OCI-M1 (cell line): ENCODE measurements at places on chromosomes 6 and 20.

- no peak for DNase-seq
These were observed 191.3 kb downstream of the EPM2A start for GRCh38 chr6:145544041-145544440.

GRCh38 chr20:51924509-51924908, 122.2 kb upstream of the SALL4 start:
- DNase-seq = no peak

DNA sequence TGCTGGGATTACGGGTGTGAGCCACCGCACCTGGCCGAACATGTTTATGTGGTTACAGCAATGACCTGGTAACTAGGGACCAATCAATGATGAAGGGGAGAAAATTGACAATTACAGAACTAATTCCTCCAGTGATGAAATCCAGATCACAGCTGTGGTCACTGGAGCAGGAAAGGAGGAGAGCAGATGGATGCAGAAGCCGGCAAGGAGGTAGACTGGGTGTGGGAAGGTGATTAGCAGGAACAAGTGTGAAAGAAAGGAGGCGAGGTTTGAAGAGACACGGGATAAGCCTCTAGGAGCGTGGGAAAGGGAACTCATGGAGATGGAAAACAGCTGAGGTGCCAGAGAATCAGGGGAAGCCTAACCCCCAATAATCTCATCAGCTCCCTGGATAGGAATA, 17.2 kb upstream of the SPAG4 start:
- no peak for DNase-seq

DNA sequence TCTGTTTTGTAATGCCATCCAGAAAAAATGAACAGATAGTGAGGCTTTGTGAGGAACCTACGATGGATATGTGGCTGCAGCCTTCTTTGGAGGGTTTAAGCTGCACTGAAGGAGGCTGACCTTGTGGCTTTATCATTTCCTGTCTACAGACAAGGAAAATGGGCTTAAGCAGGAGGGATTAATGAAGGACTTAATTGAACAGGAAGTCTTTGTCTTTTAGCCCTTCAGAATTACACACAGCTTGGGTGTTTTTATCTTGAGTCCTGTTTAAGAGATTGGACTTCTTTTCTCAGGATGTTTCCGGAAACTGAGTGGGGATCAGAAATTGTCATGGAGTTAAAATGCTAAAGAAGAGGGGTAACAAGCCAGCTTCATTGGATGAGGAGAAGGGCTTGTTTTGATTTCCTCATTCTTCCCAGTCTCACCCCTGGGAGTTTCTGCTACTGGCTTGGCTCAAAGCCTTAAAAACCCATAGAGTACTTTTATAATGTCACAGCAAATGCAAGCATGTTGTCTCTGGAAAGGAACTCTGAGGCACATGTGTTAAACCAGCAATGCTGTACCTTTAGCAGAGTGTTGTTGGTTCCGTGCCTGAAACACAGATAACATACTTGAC, 193.6 kb downstream of the JARID2 start:
- no peak for DNase-seq

GRCh38 chr20:5933802-5934436, 16.4 kb downstream of the TRMT6 start:
- DNase-seq = peak; percentile 68

DNA sequence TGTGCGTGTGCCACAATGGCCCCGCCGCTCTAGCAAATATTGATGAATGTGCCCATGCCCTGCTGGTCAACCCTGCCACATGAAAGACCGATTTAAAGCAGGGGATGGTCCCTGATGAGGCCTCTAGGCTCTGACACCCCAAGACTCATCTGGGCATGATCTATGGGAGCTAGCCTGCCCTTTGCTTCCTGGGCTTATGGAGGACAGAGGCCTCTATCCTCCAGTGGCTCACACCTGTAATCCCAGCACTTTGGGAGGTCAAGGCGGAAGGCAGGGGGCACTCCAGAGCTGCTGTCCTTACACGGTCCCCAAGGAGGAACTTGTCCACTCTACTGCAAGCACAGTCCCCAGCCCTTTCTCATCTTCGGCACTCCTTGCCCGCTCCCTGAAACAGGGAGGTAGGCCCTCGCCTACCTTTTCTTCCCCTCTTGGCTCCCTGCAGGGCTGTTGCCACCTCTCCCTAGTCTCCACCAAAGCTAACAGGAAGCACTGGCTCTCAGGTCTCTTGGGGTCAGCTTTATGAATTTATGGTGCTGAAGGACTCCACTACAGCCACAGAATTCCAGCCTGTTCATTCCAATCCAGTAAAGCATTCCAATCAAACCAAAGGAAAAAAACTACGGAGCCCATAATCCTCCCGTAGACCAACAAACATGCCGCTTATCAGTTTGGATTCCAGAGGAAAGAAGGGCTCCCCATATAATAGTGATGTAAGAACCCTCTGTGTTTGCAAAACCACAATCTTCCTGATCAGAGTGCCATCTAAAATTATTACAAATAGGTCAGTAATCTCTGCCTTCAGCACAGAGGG, 48.7 kb upstream of the FOXQ1 start:
- DNase-seq = no peak

DNA sequence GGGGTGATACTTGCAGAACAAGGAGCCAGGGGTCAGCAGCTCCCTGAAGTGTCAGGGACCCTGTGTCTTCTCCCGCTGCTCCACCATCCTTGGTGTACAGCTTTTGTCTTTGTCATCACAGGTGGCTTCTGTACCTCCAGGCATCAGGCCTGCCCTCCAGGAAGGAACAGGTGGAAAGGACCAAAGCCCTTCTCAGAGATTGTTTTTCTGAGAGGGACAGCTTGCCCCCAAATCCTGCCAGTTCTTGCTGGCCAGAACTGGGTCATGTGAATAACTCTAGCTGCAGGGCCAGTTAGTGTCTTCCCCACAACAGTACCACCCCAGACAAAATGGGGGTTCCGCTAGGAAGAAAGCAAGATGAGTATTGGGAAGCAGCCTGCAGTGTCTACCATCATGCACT, 31.4 kb downstream of the SNPH start:
- no peak for DNase-seq

DNA sequence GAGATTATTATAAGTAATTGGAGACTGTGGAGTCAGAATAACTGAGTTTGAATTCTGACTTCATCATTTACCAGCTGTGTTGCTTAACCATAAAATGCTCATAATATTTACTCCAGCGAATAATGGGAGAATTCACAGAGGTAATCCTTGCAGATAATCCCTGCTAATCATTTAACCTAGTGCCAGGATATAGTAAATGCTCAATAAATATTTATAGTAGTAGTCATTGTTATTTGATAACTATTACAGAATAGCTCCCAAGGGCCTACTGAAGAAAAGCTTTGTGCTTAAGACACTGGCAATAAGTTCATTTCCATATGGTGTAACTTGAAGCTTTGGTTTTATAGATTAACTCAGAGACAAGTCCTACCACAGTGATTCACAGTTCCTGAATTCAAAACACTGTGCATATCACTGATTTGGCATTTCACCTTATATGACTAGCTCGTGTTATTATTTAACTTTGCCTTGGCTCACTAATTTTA, 208.8 kb upstream of the PLCB4 start:
- no peak for DNase-seq

DNA sequence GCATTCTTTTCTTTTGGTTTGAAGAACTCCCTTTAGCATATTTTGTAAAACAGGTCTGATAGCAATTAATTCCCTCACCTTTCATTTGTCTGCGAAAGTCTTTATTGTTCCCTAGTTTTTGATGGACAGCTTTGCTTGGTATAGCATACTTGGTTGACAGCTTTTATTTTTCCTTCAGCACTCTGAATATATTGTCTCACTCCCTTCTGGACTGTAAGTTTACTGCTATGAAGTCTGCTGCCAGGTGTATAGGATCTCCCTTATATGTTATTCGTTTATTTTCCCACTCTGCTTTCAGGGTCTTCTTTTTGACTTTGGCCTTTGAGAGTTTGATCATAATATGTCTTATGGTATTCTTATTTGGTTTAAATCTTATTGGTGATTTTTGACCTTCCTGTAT, 47.7 kb upstream of the SNAP91 start:
- no peak for DNase-seq

DNA sequence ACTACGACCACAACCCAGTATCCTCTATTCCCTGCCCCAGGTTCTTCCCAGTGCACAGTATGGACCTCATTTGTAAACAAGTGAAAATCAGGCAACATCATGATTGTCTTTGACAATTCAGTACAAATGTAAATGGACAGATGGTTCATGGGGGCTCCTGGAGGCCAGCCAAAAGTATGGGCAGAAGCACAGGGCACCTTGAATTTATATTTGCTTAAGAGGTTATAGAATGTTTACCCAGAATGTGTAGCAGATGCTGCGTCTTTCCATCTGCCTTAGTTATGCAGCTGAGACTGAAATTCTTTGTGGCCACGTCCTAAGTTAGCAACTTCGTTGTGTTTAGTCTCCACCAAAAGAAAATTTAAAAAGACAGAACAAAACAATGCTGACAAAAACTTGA, 559.6 kb upstream of the NRSN1 start:
- no peak for DNase-seq

- peak; percentile 53 for DNase-seq
These were observed 31.3 kb downstream of the KLHL31 start for GRCh38 chr6:53634184-53634631.

DNA sequence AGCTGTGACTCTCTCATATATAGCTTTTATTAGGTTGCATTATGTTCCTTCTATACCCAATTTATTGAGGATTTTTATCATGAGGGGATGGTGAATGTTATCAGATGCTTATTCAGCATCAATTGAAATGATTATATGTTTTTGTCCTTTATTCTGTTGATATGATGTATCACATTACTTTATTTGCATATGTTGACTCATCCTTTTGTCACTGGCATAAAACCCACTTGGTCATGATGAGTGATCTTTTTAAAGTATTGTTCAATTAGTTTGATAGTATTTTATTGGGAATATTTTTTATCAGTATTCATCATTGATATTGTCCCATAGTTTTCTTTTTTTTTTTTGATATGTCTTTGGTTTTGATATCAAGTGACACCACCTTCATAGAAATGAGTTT, 529.9 kb downstream of the MMUT start:
- no peak for DNase-seq

GRCh38 chr6:158284876-158285655, 27.2 kb upstream of the TULP4 start:
- DNase-seq = no peak

DNA sequence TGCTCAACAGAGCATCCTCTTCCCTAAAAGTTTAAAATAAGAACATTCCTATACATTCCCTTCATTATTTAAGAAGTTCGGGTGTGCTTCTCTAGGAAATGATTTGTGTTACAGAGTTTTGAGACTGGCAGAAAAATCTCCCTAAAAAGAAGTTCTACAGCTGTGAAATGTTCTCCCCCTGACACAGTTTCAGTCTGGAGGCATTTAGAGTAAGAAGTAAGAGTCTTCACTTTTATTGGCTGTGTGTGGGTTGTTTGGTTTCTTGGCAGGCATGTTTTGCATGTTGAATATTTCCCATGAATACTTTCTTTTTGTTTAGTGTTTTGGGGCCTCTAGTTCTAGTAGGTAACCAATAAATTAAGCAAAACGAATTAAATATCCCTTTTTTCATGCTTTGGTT, 195.9 kb downstream of the TENT5A start:
- no peak for DNase-seq

DNA sequence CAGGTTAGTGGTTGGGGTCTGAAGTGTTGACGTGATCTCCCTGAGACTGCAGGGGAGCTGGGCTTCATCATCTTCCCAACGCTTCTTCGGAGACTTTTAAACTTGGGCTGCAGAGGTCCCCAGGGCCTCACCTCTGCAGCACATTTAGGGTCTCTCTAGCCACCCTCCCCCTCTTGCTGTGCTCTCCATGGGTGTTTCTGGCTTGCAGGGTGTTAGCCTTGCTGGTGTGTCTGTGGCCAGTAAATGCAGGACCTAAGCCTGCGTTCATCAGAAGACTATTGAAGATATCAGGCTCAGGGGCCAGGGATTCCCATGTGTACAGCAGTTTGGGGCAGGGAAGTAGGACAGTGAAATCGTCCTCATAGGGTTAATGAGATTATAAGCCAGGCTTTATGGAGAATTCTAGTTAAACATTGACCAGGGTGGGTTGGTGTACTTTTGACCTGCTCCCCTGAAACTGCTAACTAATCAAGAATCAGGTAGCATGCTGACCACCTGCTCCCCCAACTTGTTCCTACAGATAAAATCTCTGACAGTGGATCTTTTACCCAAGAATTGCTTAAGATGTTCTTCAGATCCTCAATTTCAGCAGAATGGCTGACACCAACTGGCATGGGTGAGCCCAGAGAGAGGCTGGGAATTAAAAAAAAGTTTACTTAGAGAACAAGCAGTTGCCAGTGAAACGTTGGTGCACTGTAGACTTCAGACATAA, 3.8 kb upstream of the DDO start:
- DNase-seq = no peak

GRCh38 chr6:167208819-167209576, 51.2 kb upstream of the GPR31 start:
- DNase-seq = no peak

DNA sequence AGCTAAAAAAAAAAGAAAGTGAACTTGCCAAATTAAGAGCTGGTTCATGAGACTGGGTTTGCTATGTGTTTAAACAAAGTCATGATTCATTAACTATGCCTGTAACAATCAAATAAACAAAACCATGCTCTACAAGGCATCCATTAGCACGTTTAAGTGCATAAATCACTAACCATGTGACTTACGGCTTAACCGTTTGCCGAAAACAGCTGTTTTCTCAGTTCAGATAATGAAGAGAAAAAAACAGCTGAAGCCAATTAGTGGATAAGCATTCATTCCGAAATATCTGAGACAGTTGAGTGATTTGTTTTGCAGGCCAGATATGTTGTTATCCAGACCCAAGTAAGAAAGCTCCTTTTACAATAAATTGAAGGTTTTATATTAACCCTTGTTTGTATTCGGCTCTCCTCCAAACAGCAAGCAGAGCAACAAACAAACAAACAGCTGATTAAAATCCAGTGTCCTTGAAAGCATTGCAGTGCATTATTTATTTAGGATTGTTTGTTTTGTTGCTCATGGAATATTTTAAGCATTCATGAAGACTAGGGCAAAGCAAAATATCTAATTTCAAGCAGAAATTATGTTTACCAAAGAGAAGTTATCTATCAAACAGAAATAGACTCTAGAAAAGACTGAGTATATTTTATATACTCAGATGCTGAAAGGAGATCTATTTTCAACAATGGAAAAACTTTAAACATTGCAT, 343.5 kb downstream of the RFPL4B start:
- DNase-seq = no peak

DNA sequence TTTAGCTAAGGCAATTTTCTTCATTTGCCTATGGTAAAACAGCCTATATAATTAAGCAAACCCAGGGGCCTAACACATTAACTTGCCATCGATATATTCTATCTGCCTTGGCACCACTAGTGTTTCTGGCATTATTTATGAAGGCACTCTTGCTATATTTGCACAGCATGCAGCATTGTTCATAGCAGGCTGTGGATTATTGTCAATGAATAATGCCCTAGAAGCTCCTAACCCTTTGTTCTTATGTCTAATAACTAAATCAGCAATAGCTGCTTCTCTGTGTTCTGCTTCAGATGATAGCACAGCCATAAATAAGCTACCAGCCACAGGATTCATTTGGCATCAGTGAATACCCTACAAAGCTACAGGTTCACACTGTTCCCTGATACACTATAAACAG, 254.8 kb upstream of the STXBP5 start:
- DNase-seq = no peak
